Stomach (tissue), 19 donors: ENCODE measurements at places on chromosomes 13 and 19. TPM values are rescaled to one million over a fixed set of nuclear protein-coding genes. Genes with fewer than 3 reads are reported as not detected.

Gene CGB2
- total RNA-seq = not detected

Gene PRODH2
- not detected for total RNA-seq

Gene OR4F17
- not detected for total RNA-seq

Gene PTPRH
- 72.3 TPM for total RNA-seq

Gene NPAS1
- total RNA-seq = not detected

Gene SLC7A9
- not detected for total RNA-seq

Gene POLR1D
- 61.6 TPM for total RNA-seq

Gene TNNT1
- not detected for total RNA-seq

Gene RXFP2
- not detected for total RNA-seq

Gene C1QTNF9
- 0.37 TPM for total RNA-seq
